ENCODE measurements at places on chromosomes 16 and 17.

DNA sequence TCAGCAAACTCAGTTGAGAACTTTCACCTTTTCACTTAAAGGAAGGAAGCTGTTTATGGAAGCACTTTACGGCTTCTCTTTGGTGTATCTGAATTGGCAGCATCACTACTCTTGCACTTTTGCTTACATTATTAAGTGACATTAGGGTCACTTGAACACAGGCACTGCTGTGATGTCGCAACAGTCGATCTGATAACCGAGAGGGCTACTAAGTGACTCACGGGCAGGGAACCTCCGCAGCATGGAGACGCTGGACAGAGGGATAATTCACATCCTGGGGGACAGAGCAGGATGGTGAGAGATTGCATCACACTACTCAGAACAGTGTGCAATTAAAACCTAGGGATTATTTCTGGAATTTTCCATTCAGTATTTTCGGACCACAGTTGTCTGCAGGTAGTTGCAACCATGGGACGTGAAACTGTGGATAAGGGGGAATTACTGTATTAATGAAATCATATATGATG, 56.5 kb downstream of the DNAH2 start:
- peak; percentile 29 for DNase-seq
- no peaks in the 10 kb centered on the region for H3K4me1 ChIP-seq
- no peak overlapping the region for H3K27ac ChIP-seq
- H3K27me3 ChIP-seq, result no peaks in the 10 kb centered on the region

DNA sequence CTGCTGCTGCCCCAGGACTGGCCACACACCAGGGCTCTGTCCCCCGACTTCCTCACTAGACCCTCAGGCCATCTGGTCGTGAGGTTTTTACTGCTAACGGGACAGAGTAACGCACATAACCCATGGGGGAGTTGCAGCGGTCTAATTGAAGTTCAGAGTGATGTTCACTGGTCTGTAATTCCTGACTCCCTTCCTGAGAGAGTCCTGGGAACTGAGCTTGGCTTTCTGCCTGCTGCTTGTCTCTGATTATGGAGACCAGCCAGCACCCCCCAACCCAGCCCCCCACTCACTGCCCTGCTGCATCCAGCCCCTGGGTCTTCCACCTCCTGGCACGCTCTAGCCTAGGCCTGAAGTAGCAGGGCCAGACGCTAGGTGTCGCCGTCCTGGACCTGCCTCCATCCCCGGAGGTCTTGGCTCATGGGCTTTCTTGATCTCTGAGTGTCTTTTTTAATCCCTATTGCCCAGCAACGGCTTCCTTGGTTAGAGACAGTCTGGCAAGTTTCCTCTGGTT, 192.9 kb downstream of the CCDC182 start:
- no peak for DNase-seq
- peaks cover 15% of the 10 kb centered on the region for H3K4me1 ChIP-seq
- H3K4me3 ChIP-seq, result no peak overlapping the region
- no peaks in the 10 kb centered on the region for H3K36me3 ChIP-seq

GRCh38 chr17:56540836-56541235, 52.7 kb upstream of the NOG start:
- H3K4me3 ChIP-seq, result no peak overlapping the region
- no peaks in the 10 kb centered on the region for H3K27me3 ChIP-seq
- H3K36me3 ChIP-seq, result no peaks in the 10 kb centered on the region
- DNase-seq, result peak; percentile 30

- H3K4me3 ChIP-seq, result no peak overlapping the region
- H3K27ac ChIP-seq, result no peak overlapping the region
- no peaks in the 10 kb centered on the region for H3K36me3 ChIP-seq
- peaks cover 3% of the 10 kb centered on the region for H3K4me1 ChIP-seq
- H3K27me3 ChIP-seq, result no peaks in the 10 kb centered on the region
- DNase-seq, result no peak
Measured at GRCh38 chr16:84039696-84040095, 2.9 kb downstream of the SLC38A8 start.

DNA sequence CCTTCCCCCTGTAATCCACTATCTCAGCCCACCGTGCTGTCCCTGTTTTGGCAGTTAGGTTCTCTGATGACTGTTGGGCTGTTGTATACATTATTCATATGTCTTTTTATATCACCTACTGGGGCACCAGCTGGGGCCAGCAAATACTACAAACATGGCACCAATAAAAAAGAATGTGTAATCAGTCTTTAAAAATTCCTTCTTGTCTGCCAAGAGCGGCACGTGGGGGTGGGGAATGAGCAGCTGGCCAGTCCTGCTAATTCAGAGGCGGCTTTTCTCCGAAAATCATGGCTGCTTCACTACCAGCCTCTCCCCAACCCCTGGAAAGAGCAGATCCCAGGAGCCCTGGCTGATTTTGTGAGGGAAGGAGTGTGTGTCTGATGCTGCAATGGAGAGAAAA, 77.7 kb upstream of the EEF2KMT start:
- no peak for DNase-seq
- no peak overlapping the region for H3K27ac ChIP-seq
- H3K27me3 ChIP-seq, result no peaks in the 10 kb centered on the region
- H3K36me3 ChIP-seq, result no peaks in the 10 kb centered on the region

GRCh38 chr17:76566988-76567431, 18.6 kb downstream of the ST6GALNAC2 start:
- peaks cover 4% of the 10 kb centered on the region for H3K4me1 ChIP-seq
- H3K4me3 ChIP-seq, result no peak overlapping the region
- H3K27me3 ChIP-seq, result no peaks in the 10 kb centered on the region
- peaks cover 15% of the 10 kb centered on the region for H3K36me3 ChIP-seq
- peak; percentile 47 for DNase-seq

DNA sequence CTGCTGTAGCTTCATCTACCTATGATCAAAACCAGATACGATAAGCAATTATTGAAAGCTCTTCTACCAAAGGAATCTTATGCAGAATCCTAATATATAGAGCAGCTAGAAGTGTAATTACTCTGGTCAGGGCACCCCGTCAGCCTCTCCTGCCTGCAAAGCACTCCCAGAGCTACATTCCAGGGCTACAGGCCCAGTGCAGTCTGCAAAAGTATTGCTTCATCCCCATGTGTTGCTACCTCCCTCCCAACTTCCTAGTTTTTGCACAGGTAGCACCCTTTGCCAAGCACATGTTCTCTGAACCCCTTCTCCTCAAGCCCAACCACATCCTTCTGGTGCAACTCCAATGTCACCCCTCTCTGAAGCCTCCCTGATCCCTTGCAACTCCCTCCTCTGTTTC, 7.0 kb downstream of the CES5A start:
- DNase-seq, result no peak
- no peaks in the 10 kb centered on the region for H3K36me3 ChIP-seq
- no peak overlapping the region for H3K4me3 ChIP-seq

DNA sequence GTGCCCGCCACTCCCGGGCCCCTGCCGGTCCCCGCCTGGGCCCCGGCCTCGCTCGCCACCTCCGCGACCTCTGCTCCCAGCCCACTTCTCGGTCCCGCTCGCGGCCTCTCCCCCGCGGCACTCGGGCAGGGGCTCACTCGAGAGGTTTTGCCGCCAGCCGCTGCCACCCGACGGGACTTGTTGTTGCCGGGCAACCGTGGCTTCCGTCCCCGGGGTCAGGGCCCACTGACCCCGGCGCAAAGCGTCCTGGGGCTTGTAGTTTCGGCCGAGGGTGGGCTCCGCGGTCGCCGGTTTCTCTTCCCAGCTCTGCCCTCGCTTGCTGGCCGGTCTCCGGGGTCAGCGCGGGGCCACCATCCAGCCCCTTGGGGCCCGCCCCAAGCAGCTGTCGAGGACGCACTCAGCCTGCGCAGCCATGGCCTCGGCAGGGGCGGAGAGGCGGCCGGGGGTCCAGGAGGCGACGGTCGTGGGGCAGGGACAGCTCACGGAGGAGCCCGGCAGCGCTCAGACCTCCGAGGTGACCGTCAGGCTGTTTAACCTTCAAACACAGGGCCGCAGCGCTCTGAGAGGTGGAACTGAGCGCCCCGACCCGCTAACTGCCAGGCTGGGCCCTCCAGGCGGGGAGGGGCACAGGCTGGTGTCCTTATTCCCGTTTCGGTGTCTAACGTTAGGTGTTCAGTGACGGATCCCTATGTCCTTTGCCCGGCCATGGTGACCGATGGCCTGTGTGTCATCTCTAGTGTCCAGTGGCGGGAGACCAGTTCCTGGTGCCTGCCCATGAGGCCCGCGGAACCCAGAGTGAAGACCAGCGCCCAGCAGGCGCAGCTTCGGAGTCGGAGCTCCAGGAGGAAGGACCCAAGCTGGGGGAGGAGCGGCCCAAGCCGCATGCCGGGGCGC, at the start of the genes C16orf86 and ENKD1:
Gene C16orf86 (plus strand): TSS at position 256 of the 894 bp plus-strand sequence. CDS start 157 bp downstream, at position 413.
Gene ENKD1 (minus strand): TSS at position 192 of the 894 bp plus-strand sequence. CDS start 308 bp downstream, outside the sequence.
- H3K36me3 ChIP-seq, result peaks cover 4% of the 10 kb centered on the region
- peak within 1 kb of the TSS; percentile 79 for H3K4me3 ChIP-seq
- H3K27me3 ChIP-seq, result no peaks in the 10 kb centered on the region

GRCh38 chr17:325270-326009, 27.2 kb downstream of the RPH3AL start:
- H3K4me3 ChIP-seq, result no peak overlapping the region
- H3K27me3 ChIP-seq, result no peaks in the 10 kb centered on the region
- H3K4me1 ChIP-seq, result no peaks in the 10 kb centered on the region
- H3K27ac ChIP-seq, result no peak overlapping the region
- DNase-seq, result no peak
- no peaks in the 10 kb centered on the region for H3K36me3 ChIP-seq

GRCh38 chr17:55668312-55668920, 54.2 kb downstream of the TMEM100 start:
- peaks cover 9% of the 10 kb centered on the region for H3K4me1 ChIP-seq
- no peak for DNase-seq
- H3K27me3 ChIP-seq, result no peaks in the 10 kb centered on the region
- H3K27ac ChIP-seq, result no peak overlapping the region
- no peaks in the 10 kb centered on the region for H3K36me3 ChIP-seq

DNA sequence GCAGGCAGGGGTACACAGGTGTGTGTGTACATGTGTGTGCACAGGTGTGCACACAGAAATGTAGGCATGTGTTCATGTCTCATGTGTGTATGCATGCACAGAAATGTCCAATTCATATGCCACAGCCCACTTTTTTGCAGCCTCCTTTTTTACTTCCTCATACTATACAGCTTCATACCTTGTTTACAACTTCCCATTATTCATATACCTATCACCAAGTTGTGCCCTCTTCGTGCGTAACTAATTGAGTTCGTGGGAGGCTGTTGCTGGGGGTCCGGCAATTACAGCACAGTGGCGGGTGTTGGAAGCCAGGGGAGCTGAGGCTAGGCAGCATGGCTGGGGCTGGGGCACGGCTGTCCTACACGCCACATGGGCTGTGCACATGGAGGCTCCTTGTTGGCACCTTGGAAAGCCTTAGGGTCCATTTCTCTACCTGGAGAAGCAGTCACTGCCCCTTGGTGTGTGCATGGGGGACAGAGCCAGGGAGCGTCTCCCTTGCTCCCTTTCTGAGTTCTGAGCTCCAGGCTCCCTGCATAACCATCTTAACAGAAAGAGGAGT, 266.7 kb downstream of the ENGASE start:
- H3K36me3 ChIP-seq, result no peaks in the 10 kb centered on the region
- H3K27ac ChIP-seq, result no peak overlapping the region
- no peaks in the 10 kb centered on the region for H3K4me1 ChIP-seq
- no peak for DNase-seq

DNA sequence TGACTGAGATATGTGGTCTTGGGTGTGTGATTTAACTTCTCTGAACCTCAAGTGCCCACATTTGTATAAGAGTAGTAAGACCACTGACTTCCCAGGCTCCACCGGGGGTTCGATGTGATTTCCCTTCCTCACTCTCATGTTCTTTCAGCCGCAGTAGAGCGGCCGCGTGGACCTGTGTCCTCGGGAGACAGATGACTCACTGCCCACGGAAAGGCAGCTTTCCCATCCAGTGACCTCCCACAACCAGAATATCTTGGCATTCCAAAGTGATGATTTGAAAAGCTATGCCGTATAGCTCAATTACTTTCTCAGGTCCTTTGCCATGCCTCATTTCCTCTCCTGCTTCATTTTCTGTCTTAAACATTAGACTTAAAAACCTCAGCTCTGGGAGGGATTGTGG, 73.6 kb downstream of the IL21R start:
- peaks cover 14% of the 10 kb centered on the region for H3K4me1 ChIP-seq
- H3K4me3 ChIP-seq, result no peak overlapping the region
- no peak for DNase-seq
- no peak overlapping the region for H3K27ac ChIP-seq

DNA sequence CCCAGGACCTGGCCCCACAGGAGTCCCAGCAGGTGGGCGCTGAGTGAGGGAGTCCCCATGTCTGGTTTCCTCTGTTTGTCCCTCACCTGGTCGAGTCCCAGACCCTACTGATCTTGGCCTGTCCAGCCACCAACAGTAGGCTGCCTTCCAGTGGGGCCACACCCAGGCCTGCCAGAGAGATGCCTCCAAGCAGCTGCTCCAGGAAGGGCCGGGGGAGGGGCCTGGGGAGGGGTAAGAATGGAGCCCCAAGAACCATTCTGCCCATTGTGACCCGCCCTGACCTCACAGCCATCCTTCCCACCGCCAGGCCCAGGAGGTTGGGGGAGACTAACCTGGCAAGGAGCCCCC, 736 bp downstream of the SPATA20 start:
- no peaks in the 10 kb centered on the region for H3K36me3 ChIP-seq
- no peak overlapping the region for H3K27ac ChIP-seq
- no peak overlapping the region for H3K4me3 ChIP-seq
- H3K27me3 ChIP-seq, result no peaks in the 10 kb centered on the region

GRCh38 chr17:35797918-35798317, 2.5 kb upstream of the MMP28 start:
- H3K4me3 ChIP-seq, result no peak overlapping the region
- peaks cover 2% of the 10 kb centered on the region for H3K27me3 ChIP-seq
- H3K36me3 ChIP-seq, result no peaks in the 10 kb centered on the region
- DNase-seq, result no peak

DNA sequence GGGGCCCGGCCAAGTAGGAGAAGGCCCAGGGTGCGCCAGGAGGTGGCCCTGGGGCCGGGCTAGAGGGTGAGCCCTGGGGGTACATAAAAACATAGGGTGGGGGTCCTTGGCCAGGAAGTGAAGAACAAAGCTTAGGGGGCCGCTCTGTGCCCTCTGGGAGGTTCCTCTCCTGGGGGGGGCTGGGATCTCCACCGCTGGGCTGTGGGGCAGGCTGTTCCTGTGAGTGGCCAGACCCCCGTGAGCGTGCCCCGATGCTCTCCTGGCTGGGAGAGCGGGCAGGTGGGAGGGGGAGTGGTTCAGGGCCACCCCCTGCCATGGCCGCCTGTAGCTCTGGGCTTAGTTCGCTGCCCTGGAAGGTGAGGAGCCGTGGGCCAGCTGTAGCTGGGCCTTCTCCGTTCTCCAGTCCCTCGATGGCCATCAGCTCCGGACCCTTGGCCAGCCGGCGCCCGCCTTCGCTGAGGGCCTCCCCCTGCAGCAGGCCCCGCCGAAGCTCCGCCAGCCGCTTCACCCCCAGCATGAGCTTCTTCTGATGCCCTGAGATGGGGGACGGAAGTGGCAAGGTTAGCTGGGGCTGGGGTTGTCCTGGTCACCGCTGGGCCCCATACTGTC, 12.5 kb downstream of the CASKIN2 start:
- no peaks in the 10 kb centered on the region for H3K27me3 ChIP-seq
- no peak for DNase-seq
- no peak overlapping the region for H3K27ac ChIP-seq
- H3K4me1 ChIP-seq, result no peaks in the 10 kb centered on the region
- H3K36me3 ChIP-seq, result peaks cover 84% of the 10 kb centered on the region

Data from trophoblast cell (in vitro differentiated cells and primary cell).